ENCODE measurements at places on chromosomes 6 and 20. TPM values are rescaled to one million over a fixed set of nuclear protein-coding genes. Genes with fewer than 3 reads are reported as not detected.

DNA sequence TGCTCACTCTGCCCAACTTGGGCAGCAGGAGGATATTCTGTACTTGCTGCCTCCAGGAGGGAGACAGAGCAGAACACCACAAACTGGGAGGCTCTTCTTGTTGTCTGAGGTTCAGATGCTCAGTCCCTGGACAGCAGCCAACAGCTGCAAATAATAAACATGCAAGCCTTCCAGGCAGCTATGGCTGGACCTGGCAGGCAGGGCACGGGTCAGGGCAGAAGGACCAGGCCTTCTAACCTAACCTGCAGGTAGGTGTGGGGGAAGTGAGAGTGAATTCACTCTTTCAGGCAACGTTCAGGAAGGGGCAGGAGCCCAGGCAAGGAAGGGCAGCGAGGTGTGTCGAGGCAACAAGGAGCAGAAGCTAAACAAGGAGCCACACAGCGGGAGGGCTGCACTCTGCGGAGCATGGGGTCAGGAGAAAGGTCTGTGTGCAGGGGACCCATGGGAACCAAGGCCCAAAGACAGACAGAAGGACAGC lies 31.5 kb downstream of the NINL start:
- H3K4me1 ChIP-seq = peaks cover 22% of the 10 kb centered on the region
- peak; percentile 88 for DNase-seq
- no peaks in the 10 kb centered on the region for H3K27me3 ChIP-seq
- peak overlapping the region; percentile 85 for H3K27ac ChIP-seq

- H3K27ac ChIP-seq = no peak overlapping the region
- no peaks in the 10 kb centered on the region for H3K27me3 ChIP-seq
- no peak for DNase-seq
- no peak overlapping the region for H3K4me3 ChIP-seq
- no peaks in the 10 kb centered on the region for H3K36me3 ChIP-seq
Measured at GRCh38 chr20:12815231-12815768, 193.5 kb upstream of the SPTLC3 start.

PHACTR3 gene
- polyA plus RNA-seq = 0.10 TPM

YTHDF1 gene
- polyA plus RNA-seq = 17.0 TPM

TCP11 gene
- polyA plus RNA-seq = 0.16 TPM

CNBD2 gene
- polyA plus RNA-seq = 6.6 TPM

- no peak overlapping the region for H3K27ac ChIP-seq
- DNase-seq = no peak
- no peaks in the 10 kb centered on the region for H3K4me1 ChIP-seq
- H3K4me3 ChIP-seq = no peak overlapping the region
- H3K36me3 ChIP-seq = no peaks in the 10 kb centered on the region
- H3K27me3 ChIP-seq = no peaks in the 10 kb centered on the region
Measured at GRCh38 chr6:84361372-84362192, 134.1 kb upstream of the CEP162 start.

- no peak overlapping the region for H3K27ac ChIP-seq
- H3K4me1 ChIP-seq = no peaks in the 10 kb centered on the region
- no peak overlapping the region for H3K4me3 ChIP-seq
- H3K27me3 ChIP-seq = no peaks in the 10 kb centered on the region
- H3K36me3 ChIP-seq = no peaks in the 10 kb centered on the region
Measured at GRCh38 chr20:36274181-36274841, 31.8 kb upstream of the DLGAP4 start.

- H3K4me3 ChIP-seq = no peak overlapping the region
- no peak for DNase-seq
- no peaks in the 10 kb centered on the region for H3K27me3 ChIP-seq
- H3K27ac ChIP-seq = no peak overlapping the region
- no peaks in the 10 kb centered on the region for H3K4me1 ChIP-seq
Measured at GRCh38 chr20:10686356-10687133, 12.7 kb upstream of the JAG1 start.

SNAP25 gene
- 42.4 TPM for polyA plus RNA-seq

- no peaks in the 10 kb centered on the region for H3K27me3 ChIP-seq
- H3K4me3 ChIP-seq = no peak overlapping the region
- peak overlapping the region; percentile 99 for H3K27ac ChIP-seq
- no peaks in the 10 kb centered on the region for H3K36me3 ChIP-seq
- no peak for DNase-seq
Measured at GRCh38 chr6:89974834-89975233, 80.6 kb downstream of the GJA10 start.

GRCh38 chr6:11767978-11768756 lies 10.4 kb downstream of the ADTRP start:
- no peaks in the 10 kb centered on the region for H3K36me3 ChIP-seq
- H3K4me1 ChIP-seq = peaks cover 52% of the 10 kb centered on the region
- H3K4me3 ChIP-seq = no peak overlapping the region
- H3K27me3 ChIP-seq = no peaks in the 10 kb centered on the region
- no peak for DNase-seq
- H3K27ac ChIP-seq = no peak overlapping the region

- H3K36me3 ChIP-seq = no peaks in the 10 kb centered on the region
- no peaks in the 10 kb centered on the region for H3K4me1 ChIP-seq
- no peaks in the 10 kb centered on the region for H3K27me3 ChIP-seq
- no peak overlapping the region for H3K4me3 ChIP-seq
- no peak for DNase-seq
Measured at GRCh38 chr6:123635567-123635966, 1.2 kb downstream of the TRDN start.

DNA sequence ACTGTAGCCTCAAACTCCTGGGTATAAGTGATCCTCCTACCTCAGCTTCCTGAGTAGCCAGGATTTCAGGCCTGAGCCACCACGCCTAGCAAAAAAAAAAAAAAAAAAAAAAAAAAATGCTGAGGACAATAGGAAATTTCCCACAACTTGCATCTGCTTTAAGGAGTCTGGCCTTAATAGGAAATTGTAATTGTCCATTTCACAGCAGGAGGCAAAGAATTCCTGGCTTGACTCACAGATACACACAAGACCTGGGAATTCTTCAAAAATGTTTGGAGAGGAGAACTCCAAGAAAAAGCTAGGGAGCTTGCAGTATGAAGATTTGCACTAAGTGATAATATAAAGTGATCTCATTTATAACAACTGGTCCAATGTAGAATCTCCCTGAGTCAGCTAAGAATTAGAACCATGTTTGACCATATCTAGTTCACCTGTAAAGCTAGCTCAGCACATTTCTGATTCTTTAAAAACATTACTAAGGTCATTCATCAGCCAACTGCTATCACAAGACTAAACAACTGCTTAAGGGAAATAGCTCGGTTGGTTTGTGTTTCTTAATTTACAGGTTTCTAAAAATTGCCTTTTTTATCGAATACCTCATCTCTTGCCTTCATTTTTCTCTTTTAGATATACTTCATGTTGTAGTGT lies 80.2 kb upstream of the SLC2A12 start:
- no peaks in the 10 kb centered on the region for H3K27me3 ChIP-seq
- DNase-seq = no peak
- no peak overlapping the region for H3K4me3 ChIP-seq
- no peaks in the 10 kb centered on the region for H3K36me3 ChIP-seq
- no peaks in the 10 kb centered on the region for H3K4me1 ChIP-seq
- H3K27ac ChIP-seq = no peak overlapping the region

GRCh38 chr20:22799687-22800086 lies 215.3 kb upstream of the FOXA2 start:
- no peak overlapping the region for H3K27ac ChIP-seq
- DNase-seq = no peak
- no peaks in the 10 kb centered on the region for H3K27me3 ChIP-seq
- no peak overlapping the region for H3K4me3 ChIP-seq
- no peaks in the 10 kb centered on the region for H3K36me3 ChIP-seq

DNA sequence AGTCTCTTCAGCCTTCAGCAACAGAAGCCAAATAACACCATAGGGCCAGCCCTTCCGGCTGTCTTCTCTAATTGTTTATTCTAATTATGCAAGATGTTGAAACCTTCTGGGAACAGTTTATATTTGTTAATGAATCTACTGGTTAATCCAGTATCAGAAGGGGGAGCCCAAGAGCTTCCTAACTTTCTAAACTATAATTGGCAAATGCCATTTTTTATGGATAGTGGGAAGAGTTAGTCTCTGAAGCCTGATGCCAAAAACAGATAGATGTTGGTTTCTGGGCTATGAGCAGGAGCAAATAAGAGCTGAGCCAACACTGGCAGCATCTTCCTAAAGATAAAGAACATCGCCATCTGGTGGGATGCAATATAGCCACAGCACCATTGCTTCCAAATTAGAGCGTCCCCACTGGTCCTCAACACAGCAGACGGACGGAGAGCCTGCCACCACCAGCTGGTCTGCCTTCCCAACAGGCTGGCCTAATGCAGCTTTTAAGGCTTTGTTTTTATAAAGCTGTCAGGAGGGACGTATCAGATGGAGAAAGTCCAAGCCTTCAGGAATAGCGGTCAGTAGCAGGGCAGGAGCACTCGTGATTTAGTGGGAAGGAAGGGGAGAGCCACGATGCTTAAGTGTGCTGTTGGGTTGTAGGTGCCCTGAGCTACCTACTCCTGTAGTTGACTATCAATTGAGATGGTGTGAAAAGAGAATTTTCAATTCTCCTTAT lies 118.8 kb downstream of the RALGAPA2 start:
- no peaks in the 10 kb centered on the region for H3K27me3 ChIP-seq
- no peaks in the 10 kb centered on the region for H3K4me1 ChIP-seq
- H3K4me3 ChIP-seq = peak overlapping the region; percentile 27
- H3K27ac ChIP-seq = no peak overlapping the region

GRCh38 chr6:122663981-122664380 lies 53.8 kb downstream of the PKIB start:
- no peak for DNase-seq
- no peak overlapping the region for H3K4me3 ChIP-seq
- H3K27me3 ChIP-seq = no peaks in the 10 kb centered on the region
- H3K36me3 ChIP-seq = no peaks in the 10 kb centered on the region
- H3K27ac ChIP-seq = no peak overlapping the region
- H3K4me1 ChIP-seq = no peaks in the 10 kb centered on the region

DNA sequence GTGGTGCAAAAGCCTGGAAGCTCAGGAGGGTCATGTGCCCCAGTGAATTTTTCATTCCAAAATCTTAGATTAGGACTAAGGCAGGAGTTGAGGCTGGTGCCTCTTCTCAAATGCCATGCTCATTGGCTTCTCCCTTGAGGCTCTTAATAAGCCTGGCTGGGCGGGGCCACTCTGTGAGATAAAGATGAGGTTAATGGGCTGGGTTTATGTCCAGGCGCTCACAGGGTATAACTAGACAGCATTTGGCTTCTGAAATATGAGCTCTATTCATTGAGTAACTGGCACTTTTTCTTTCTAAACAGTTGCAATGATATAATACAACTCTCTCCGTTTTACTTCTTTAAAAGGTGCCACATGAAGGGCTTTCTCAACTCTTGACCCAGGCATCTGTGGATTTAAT lies 156.3 kb downstream of the SCML4 start:
- no peak for DNase-seq
- H3K36me3 ChIP-seq = no peaks in the 10 kb centered on the region
- H3K4me3 ChIP-seq = no peak overlapping the region
- no peak overlapping the region for H3K27ac ChIP-seq
- peaks cover 33% of the 10 kb centered on the region for H3K4me1 ChIP-seq
- no peaks in the 10 kb centered on the region for H3K27me3 ChIP-seq

- peaks cover 32% of the 10 kb centered on the region for H3K27me3 ChIP-seq
- H3K4me3 ChIP-seq = peak overlapping the region; percentile 56
- H3K27ac ChIP-seq = no peak overlapping the region
- peaks cover 22% of the 10 kb centered on the region for H3K4me1 ChIP-seq
- no peak for DNase-seq
- H3K36me3 ChIP-seq = no peaks in the 10 kb centered on the region
Measured at GRCh38 chr20:38804682-38805501, 605 bp upstream of the PPP1R16B start.

- H3K27me3 ChIP-seq = no peaks in the 10 kb centered on the region
- H3K27ac ChIP-seq = peak overlapping the region; percentile 1
- H3K4me1 ChIP-seq = peaks cover 9% of the 10 kb centered on the region
- no peaks in the 10 kb centered on the region for H3K36me3 ChIP-seq
Measured at GRCh38 chr20:9294041-9294440, 220.3 kb upstream of the LAMP5 start.

DNA sequence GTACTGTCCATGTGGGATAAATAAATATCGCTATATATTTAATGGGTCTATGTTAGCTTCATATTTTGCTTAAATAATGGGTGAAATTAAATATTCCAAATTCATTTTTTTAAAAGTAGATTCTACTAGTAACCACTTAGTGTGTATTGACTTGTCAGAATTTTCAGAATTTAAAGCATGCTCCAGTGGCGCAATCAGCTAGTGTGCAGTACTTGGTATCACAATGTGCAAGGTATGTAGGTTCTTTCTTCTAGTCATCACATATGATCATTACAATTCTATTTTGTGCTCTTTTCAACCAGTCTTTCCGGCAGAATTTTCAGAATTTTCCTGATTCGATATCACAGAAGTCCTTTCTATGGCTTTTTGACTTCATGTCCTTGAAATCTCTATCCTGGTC lies 32.6 kb downstream of the PDE7B start:
- no peak overlapping the region for H3K27ac ChIP-seq
- H3K4me3 ChIP-seq = no peak overlapping the region
- no peaks in the 10 kb centered on the region for H3K27me3 ChIP-seq

GRCh38 chr6:6923605-6924004 lies 184.2 kb upstream of the RREB1 start:
- no peak overlapping the region for H3K27ac ChIP-seq
- no peaks in the 10 kb centered on the region for H3K4me1 ChIP-seq
- H3K36me3 ChIP-seq = no peaks in the 10 kb centered on the region
- DNase-seq = no peak
- H3K4me3 ChIP-seq = no peak overlapping the region

- H3K27me3 ChIP-seq = no peaks in the 10 kb centered on the region
- H3K4me3 ChIP-seq = no peak overlapping the region
- peak overlapping the region; percentile 39 for H3K27ac ChIP-seq
Measured at GRCh38 chr6:25342802-25343201, 63.6 kb downstream of the CARMIL1 start.

DNA sequence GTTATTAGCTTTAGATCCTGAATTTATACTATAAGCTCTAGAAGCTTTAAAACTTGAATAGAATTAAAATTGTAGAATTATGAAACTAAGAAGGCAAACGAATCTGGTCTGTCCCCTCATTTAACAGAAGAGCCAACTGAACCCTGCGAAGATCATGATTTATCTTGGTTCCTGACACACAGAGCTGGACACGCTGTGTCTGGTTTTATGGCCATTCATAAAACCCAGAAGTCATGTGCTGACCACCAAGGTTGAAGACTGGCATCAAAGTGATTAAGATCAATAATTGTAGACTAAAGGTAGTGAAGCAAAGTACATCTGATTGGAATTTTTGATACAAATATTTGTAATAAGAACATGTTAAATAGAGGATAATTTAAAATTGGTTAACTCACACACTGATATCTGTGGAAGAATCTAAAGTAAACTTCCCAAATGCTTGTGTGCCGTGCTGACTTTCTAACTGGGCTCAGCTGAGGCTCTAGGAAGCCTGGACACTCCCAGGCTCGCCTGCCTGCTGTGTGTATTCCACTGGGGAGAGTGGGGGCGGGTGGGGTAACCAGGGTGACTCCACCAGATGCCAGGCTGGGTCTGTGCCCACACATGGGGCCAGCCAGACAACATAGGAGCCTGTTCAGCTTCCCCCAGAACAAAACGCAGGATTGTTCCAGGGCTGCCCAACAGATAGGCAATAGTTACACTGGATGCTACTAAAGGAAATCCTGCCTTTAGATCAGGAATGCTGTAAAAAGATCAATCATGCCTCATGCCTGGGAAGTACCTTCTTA lies 42.1 kb upstream of the SLC22A3 start:
- H3K4me3 ChIP-seq = no peak overlapping the region
- H3K4me1 ChIP-seq = no peaks in the 10 kb centered on the region
- no peaks in the 10 kb centered on the region for H3K27me3 ChIP-seq
- H3K36me3 ChIP-seq = no peaks in the 10 kb centered on the region

OTOR gene
- polyA plus RNA-seq = not detected

SIGLEC1 gene
- not detected for polyA plus RNA-seq
